ENCODE measurements at places on chromosomes 16 and 17. TPM values are rescaled to one million over a fixed set of nuclear protein-coding genes. Genes with fewer than 3 reads are reported as not detected.

ADORA2B gene
- total RNA-seq, result 0.33 TPM

ZNF205 gene
- 12.9 TPM for total RNA-seq

CHST4 gene
- total RNA-seq, result not detected

- DNase-seq, result no peak
Measured at GRCh38 chr16:10824111-10824893, 5.7 kb upstream of the TVP23A start.

GRCh38 chr16:70612931-70613330 lies 33.4 kb upstream of the IL34 start:
- no peak for DNase-seq

DNA sequence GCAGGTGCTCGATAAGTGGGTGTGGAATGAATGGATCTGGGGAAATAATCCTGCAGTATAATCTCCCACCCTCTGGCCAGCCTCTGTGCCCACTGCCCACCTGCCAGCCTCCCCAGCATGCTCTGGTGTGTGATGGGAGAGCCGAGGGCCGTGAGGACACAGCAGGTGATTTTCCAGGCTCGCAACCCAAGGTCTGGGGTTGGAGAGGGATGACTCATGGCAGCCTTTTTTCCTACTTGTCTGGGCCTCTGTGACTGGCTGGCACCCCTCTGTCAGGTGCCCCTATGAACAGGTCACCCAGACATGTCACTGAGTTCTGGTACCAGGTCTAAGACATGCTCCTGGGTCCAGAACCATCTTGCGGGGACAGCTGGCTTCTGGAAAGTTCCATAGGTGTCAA lies 385.7 kb upstream of the TNRC6C start:
- no peak for DNase-seq

DNA sequence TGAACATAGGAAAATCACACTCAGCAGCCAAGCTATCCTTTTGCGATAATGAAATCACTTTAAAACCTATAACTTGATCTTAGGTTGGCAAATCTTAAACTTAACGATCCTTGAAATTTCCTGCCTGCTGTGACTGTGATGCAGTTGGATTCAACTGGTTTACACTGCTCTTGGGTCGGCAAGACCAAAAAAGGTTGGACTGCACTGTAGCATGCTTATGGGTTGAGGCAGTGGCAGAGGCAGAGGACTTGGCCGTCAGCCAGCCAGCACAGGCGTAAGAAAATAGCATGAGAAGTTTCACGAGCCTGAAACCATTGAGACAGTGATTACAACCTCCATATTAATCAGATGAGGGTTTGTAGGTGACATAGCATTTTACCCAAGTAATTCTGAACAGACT lies 21.4 kb downstream of the WSB1 start:
- peak; percentile 94 for DNase-seq

DNA sequence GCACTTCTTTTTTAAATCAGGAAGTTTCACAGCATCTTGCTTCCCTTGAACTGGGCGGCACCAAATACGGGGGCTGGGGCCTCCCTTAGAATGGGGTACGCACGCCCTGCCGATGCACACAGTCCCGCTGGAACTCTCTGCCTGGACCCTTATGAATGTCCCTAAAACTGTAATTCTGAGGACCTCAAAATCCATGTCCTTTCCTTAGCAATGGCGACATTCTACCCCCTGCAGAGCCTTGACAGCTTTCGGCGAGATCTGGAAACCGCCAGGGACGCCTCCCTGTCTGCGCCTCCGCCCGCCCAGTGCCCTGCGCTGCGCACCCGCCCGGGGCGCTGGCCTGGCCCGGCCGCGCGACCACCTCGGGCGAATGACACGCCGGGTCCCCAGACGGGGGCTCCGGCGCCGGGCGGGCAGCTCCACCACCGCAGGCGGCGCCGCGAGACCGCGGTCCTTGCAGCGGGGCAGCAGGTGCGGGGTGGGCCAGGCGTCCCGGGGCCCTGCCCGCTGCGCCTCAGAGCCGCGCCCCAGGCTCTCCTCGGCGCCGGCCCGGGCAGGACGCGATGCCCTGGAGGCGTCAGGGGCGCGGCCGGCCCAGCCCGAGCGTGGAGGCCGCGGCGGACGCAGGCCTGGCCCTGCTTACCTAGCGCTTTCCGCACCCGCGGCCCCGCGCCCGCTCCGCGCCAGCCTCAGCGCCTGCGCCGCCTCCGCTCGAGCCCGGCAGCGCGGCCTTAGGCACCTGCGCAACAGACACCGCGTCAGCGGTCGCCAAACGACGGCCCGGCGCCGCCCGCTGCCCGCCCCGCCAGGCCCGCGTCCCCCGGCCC lies 548 bp downstream of the HAGH start:
- DNase-seq, result peak; percentile 94

- no peak for DNase-seq
Measured at GRCh38 chr16:47477679-47478078, 16.5 kb downstream of the PHKB start.

DNA sequence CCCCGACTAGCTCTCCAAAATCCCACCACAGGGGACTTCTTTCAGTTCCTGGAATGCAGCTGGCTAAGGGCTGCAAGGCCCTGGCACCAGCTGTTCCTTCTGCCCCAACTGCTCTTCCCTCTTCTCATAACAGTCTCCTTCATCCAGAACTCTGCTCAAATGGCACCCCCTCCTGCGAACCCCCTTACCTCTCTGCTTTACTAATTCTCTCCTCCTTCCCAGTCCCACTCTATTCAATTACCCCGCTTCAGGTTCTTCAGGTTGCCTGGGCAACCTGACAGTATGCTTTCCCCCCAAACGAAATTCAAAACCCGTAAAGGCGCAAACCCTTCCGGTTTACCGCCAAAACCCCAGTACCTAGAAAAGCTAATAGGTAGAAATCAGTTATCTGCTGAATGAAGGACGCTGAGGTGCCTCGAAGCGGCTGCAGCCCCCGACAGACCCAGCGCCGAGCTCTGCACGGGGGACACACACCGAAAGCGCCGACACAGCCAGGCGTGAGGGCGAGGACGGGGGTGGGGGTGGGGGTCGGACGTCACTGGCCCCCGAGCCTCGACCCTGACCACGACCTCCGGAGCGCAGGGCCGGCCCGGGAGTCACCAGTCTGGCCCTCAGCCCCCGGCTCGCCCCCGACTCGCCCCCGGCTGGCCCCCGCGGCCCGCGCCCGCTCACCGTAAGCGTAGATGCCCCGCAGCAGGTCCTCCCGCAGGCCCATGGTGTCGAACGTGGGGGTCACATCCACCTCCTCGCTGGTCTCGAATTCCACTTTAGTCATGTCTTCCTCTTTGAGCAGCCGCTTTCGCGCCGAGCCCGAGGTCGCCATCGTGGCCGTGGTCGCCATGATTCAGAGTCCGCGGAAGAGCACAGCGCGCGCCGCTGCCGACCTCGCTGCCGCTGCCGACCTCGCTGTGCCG lies 550 bp downstream of the EIF4A3 start:
- no peak for DNase-seq

GRCh38 chr17:74245145-74245831 lies 28.7 kb upstream of the DNAI2 start:
- DNase-seq, result no peak

DNA sequence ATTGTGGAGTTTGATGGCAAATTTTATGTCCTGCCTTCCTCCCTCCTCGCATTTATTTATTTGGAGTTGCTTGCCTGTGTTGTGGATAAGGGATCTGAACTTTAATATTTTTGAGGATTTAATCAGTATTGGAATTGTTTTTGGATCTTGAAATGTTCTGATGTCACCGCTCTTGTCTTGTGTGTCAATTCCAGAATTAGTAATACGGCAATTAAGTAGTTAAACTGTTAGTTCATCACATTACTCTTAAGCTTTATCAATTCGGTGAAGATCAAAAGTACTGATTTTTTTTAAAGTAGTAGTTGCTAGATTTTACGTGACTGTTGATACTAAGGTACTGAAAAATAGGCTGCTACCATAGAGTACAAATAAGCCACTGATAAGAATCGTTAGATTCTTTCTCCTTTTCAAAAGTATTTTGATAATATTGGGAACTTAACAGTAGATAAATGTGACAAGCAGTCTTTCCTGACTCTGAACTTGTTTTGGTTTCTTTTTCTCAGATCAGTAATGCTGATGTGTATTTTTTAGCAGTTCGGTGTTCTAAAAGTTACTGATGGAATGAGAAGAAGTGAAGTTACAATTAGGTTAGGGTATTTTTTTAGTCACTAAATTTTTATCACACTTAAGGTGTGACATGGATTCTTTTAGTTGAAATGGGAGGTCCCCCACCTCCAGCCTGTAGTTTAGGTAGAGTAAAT lies 2.0 kb downstream of the RBBP6 start:
- no peak for DNase-seq

DNA sequence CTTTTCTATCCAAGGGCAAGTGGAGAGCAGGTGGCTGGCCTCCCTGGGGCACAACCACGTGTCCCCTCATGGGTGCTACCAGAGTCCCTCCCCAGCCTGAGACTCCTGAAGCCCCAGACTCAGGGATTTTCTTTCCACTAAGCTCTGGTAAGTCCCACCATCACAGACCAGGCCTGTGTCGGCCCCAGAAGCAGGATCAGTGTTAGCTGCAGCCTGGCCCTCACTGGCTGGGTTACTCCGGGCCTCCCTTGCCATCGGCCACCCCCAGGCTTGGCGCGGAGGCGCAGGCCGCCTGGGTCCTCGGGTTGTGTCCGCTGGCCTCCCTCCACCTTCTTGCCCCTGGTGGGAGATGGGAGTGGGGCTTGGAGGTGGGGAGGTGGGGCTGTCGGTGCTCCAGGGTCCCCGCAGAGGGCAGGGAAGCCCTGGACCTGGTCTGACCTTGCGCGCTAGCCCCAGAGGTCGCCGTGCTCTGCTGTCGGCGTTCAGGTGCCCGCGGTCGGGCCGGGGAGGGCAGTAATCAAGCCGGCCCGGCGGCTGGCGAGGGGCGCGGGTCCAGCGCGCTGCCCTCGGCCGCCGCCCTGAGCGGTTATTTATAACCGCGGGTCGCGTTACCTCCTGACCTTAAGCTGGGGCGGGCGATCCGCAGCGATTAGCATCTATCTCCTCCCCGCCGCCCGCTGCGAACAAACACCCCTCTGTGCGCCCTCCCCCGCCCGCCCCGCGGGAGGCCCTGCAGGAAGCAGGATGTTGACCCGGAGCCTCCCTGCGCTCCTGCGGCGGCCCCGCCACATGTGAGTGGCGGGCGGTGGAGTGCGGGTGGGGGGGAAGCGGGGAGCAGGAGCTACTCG lies 78.1 kb upstream of the TOB1 start:
- no peak for DNase-seq

DNA sequence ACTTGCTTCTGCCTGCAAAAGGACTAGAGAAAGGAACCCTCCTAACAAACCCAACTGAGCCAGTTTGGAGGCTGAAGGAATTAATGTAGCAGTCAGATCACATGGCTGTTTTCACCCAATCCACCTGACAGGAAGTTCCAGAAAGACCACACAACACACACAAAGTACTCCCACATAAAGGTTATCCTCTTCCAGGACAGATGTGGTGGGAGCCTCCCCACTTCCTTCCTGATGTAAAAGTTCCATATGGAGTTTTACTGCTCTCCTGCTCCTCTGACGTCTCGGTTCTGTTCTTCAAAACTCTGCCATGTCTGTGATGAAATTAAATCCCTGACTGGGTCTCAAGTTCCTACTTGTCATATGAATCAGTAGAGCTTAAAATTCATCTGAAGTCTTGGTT lies 497.0 kb upstream of the HSBP1 start:
- no peak for DNase-seq

DNA sequence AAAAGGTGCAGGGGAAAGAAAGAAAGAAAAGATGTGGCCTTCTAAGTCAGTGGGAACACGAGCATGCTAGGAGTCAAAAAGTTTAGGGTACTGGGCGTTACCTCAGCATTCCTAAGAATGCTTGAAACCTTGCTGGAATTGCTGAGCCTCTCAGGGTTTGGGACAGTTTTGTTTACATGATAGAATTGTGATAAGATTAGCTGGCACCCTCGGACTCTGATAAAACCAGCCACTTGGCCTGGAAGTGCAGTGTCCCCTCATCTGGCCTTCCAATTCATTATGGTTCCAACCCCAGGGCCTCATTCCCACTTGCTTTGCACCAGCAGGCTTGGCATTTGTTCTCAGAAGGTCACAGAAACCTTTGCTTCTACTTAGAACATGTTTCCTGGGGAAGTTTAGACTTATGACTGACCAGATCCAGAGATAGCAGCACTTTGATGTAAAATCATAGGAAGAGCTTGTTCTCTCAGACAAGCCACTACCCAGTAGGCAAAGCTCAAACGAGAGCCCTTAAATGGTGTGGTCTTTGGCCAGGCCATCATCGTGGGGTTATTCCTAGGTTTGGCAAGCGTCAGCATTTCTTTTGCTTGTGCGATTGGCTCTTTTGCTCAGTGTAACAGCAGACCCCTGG lies 8.0 kb downstream of the SGF29 start:
- no peak for DNase-seq

DNA sequence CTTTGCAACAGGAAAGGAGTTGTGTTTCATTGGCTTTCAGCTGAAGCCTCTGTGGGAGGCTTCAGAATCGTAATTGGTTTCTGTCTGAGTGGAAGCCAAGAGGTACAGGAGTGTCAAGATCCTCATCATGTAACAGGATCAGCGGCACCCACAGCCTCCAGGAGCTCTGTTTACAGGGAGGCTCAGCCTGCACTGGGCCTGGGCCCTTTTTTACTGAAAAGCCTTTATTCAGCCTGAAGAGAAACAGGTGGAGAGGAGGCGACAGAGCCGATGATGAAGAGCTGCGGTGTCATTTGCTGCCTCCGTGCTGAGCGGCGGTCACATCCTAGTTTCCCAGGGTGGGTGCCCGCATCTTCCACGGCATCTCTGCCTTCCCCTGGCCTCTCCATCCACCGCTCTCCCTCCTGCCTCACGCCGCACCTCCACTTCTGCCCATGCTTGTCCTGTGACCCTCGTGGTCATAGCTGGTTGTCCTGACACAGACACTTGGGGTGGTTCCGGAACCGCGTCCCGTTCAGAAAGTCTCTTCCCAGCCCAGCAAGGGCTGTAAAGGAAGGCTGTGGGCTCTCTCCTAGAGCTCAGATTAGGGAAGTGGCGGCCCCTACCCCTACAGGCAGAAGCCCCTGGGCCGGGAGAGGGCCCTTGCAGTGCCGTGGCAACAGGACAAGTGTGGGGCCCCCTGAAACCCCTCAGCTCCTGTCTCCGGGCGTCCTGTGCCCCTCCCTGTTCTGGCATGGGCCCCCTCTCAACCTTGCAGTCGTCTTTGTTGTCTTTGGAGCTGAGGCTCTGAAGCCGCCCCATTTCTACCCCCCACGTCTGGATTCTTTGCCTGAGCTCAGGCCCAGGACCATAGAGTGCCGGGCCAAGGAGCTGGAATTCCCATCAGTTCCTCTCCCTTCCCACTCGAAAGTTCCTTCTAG lies 53.9 kb upstream of the CHMP6 start:
- DNase-seq, result no peak

- peak; percentile 97 for DNase-seq
Measured at GRCh38 chr17:76540381-76541300, 797 bp downstream of the PRCD start.

Data from esophagus muscularis mucosa (tissue), 4 donors.